ENCODE measurements at places on chromosomes 4 and X.
A peak's percentile ranks its signal among the peaks of the same experiment; 100 is the strongest.

GRCh38 chr4:106979476-106979875, 56.6 kb downstream of the DKK2 start:
- no peak for DNase-seq

DNA sequence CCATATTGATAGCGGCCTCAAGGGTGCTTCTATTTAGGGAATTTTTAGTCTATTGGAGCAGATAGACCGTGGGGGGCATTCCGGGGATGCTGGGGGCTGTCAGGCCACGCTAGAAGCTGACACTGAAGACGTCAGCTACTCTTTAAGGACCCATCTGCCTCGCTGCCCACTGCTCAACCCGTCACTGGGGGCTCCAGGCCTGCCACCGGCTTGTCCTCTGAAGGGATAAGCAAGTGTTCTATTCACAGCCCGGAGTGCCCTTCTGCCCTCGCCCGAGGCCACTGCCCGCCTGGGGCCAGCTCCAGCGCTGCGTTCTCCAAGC, 679 bp upstream of the MSL3 start:
- DNase-seq = no peak

DNA sequence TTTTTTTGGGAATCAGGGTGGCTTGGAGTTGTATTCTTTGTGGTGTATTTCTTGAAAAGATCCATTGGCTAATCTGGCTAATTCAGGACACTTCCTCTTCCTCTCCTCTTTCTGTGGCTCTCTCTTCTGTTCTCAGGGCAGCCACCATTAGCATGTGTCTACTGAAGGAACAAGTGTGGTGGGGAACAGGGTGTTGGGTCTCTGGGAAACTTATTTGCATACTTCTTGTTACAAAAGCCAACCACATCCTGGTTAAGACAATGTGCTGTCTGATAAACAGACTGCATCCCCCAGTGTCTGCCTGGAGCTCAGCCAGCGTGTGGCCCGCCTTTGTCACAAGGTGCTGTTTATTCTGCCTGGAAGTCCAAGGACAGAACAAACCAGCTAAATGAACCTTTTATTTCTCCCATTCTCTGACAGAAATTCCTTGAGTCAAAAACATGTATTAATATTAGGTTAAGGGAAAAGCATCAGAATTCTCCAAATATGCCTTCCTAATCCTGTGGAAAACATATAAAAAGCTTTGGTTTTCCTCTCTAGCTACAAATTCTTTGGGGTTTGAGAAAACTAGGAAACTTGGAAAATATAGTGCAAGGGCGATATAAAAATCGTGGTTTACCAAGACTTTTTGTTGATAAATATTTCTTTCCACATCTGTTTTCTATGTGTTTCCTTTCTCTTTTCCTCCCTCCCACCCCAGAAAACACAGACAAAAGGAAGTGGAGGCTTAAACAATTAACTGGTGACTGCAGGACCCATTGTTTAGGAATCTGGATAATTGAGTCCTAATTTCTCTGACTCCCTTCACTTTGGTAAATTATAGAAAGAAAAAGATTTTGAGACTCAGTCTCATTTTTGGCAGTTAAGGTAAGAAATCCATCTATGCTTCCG, 203.6 kb downstream of the SPRY1 start:
- DNase-seq = peak; percentile 67

DNA sequence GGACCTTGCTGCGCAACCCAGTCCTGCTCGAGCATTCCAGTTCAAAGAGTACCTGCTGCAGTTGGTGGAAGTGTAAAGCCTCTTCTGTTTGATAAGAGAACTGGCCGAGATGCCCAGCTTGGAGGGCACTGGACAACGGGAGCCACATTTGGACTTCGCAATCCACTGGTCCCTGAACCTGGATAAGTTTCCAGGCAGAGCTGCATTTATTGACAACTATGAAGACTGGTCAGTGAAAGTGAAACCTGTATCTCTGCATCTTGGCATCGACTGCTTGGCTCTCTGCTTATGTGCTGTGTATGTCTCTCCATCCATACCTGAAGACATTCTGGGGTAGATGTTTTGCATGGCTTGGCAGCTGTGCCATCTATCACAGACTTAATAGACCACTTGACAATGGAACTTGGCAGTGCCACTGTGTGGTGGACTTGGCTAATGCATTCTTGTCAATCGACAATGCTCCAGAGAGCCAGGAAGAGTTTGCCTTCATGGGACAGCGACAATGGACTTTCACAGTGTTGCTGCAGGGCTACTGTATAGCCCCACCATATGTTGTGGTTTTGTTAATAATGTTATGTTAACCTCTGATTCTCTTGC, 43.5 kb upstream of the ZBTB33 start:
- DNase-seq = no peak

- DNase-seq = no peak
These were observed 73.2 kb downstream of the HTRA3 start for GRCh38 chr4:8342651-8343261.

- DNase-seq = no peak
These were observed 1.1 kb upstream of the EXOSC9 start for GRCh38 chr4:121799867-121800501.

DNA sequence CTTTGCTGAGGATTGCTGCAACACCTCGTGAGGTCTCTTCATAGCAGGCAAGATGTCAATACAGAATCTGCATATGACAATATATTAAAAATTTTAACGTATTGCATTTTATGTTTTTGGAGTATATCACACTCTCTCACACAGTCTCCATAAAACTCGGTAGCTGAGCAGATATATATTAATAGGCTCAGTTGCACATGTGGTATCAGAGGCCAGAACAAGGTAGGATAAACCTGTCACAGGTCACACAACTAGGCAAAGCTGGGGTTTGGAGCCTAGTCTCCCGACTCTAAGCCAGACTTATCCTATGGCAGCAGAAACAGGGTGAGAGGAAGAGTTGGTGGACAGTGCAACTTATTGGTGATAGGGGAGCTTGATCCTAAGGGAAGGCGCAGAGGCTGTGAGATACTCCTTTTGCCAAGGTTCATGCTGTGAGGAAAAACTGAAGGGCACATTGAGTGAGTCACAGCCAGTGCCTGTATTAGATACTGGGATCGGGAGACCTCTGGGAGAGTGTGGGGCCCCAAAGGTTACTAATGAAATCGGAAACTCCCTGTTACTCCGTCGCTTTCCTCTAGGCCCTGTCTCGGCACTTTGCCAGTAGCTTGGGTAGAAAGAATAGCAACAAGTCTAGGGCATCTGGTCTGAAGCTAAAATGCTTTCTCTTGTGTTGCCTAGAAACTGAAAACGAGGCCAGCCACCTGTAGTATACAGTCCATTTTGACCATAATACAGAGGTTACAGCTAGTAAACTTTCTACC, 195.7 kb downstream of the ARHGAP10 start:
- no peak for DNase-seq

GRCh38 chr4:150012851-150013360, 65.3 kb upstream of the DCLK2 start:
- DNase-seq = no peak

DNA sequence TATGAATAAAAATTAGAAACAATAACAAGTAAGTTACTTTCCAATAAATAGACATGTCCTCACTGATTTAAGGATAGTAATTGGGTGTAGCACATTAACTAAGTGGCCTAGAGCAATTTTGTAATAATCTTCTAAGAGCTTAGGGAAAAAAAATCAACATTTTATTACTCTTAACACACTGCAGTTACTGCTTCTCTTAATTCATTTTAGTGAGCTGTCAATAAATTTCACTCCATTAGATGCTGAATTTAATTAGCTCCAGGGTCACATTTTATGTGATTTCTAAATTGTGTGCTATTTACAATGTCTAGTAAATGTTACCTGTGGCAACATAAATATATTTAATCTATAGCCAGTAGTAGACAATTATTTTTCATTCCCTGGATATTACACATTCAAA, 612.0 kb downstream of the C4orf33 start:
- DNase-seq = no peak

DNA sequence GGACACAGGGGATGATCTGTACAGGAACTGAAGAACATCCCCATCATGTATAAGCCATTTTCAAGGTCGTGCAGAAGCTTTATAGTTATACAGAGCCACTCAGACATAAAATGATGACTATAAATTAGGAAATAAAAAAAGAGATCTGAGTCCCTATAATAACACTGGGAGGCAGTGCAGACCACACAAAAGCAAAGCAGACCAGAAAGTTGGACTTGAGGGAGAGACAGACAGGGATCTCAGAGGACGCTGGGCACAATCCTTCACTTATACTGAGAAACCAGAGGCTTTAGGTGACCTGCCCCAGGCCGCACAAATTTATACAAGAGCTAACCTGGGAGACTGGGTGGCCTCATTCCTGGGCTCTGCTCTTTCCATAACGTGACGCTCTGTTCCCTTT, 70.5 kb downstream of the HADH start:
- DNase-seq = no peak

- DNase-seq = no peak
These were observed 15.0 kb upstream of the CD99L2 start for GRCh38 chrX:150913511-150913910.

GRCh38 chr4:168562041-168562571, 65.3 kb downstream of the PALLD start:
- DNase-seq = no peak

GRCh38 chr4:107996949-107997788, 7.5 kb downstream of the HADH start:
- DNase-seq = no peak

- no peak for DNase-seq
These were observed 37.4 kb upstream of the SLC10A4 start for GRCh38 chr4:48445704-48446103.

GRCh38 chr4:86955888-86956451, 21.2 kb downstream of the AFF1 start:
- DNase-seq = no peak

- no peak for DNase-seq
These were observed 11.8 kb downstream of the COMMD8 start for GRCh38 chr4:47451657-47452056.

GRCh38 chr4:37865450-37865849, 25.4 kb upstream of the TBC1D1 start:
- no peak for DNase-seq

GRCh38 chr4:38948551-38948950, 80.9 kb downstream of the FAM114A1 start:
- no peak for DNase-seq

- no peak for DNase-seq
These were observed 90.7 kb upstream of the DCLK2 start for GRCh38 chr4:149987330-149988086.

DNA sequence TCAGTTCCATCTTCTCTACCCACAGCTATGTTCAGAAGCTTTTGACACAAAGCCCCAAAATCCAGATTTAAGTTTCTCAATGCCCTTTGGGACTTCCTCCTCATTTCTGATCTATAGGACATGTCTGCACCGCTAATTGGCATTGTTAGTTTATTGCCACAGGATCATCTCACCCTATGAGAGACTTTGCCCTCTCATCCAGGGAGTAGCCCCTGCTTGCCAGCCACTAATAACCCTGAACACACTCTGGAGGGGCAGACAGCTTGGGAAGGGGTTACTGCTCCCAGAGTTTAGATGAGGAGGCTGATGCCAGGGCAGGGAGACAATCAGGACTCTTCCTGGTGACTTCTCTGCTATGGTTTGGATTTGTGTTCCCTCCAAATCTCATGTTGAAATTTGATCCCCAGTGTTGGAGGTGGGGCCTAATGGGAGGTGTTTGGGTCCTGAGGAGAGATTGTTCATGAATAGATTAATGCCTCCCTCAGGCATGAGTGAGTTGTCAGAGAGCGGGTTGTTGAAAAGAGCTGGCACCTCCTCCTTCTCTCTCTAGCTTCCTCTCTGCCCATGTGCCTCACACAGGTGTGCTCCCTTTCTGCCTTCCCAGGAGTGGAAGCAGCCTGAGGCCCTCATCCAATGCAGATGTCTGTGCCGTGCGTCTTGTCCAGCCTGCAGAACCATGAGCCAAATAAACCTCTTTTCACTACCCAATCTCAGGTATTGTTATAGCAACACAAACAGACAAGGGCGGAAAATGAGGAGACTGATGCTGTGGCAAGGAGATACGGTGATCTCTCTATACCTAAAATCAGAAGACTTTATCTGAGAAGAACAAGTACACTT, 3.6 kb upstream of the SCARB2 start:
- no peak for DNase-seq

DNA sequence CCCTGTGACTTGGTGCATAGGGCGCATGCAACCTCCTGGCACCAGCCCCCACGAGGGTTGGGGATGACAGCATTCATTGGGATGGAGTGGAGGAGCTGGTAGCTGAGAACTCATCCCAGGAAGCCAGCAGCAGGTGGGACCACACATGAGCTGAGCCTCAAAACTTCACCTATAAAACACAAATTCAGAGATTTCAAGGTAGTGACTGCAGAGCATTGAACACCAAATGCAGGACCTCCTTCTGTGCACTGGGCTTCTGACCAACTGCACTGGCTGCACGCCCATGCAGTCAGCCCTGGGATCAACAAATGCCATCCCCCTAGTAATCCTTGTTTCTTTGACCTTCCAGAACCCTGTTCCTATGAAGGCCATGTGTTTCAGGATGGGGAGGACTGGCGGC, 197.8 kb downstream of the FRAS1 start:
- DNase-seq = no peak

- DNase-seq = no peak
These were observed 1.6 kb downstream of the SH3RF1 start for GRCh38 chr4:169268951-169269760.

DNA sequence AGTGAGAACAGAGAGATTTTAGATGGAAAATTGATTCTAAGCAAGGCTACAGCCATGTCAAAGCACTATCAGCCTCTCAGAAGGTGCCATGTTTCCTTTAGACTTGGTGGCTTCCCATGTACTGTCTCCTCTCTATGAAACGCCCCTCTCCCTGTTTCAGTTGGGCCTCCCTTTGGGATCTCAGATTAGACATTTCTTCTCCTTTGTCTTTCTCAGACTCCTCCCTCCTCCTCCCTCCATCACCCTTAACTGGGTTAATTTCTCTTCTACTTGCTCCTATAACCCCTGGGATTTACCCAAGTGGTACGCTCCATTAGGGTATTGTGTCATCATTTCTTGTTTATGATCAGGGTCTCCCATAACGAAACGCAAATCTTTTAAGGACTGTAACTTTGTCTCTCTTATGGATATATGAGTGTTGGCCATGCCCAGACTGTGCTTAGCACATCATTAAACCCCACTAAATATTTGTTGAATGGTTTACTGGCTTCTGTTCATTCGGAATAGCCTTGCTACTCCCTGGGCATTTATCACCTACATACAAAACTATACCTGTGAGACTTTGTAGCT, 106.8 kb downstream of the FAM9B start:
- DNase-seq = no peak

DNA sequence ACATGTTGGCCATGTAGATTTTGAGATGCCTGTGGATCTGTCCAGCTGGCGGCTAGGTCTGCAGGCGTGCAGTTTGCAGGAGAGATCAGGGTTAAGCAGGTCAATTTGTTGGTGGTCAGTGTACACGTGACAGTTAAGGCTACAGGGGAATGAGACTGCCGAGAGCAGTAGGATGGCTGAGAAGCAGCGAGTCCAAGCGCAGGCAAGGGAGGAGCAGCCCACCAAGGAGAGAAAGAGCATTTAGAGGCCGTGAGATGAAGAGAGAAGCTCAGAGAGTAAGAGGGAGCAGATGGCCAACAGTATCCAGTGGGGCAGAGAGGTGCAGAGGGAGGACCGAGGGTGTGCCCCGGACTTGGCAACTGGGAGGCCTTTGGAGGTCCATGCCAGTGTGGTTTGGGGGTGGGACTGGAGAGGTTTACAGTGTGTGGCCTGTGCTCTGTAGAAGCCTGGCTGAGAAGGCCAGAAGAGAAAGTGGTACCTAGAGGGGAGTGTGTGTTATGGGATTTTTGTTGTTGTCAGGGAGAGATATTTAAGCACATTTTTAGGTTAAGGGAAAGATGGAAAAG, 18.4 kb downstream of the SNX25 start:
- DNase-seq = no peak

- no peak for DNase-seq
These were observed 98.8 kb downstream of the SCFD2 start for GRCh38 chr4:53267026-53267425.

Measured in liver (tissue), 10 donors.